ENCODE measurements at places on chromosomes 12 and 14.

GRCh38 chr14:74518221-74518620 lies 24.7 kb downstream of the ISCA2 start:
- no peak for DNase-seq

DNA sequence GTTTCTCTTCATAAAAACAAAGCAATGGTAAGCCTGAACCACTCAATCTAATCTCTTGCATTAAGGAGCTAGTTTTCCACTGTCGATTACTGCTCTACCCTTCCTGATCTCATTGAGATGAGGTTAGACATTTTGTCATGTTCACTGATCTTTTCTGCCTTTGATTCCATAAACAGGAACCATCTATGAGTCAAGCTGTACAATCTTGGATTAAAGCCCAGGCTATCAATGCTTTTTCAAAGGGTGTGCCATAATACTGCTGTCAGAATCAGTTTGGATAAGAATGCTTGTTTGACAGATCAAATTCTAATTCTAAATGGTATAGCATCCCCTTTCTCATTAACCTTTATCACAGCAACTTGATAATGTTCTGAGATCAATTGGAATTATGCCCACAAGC lies 16.1 kb downstream of the GRIP1 start:
- DNase-seq = no peak

GRCh38 chr12:116448165-116448739 lies 110.9 kb upstream of the MAP1LC3B2 start:
- no peak for DNase-seq

DNA sequence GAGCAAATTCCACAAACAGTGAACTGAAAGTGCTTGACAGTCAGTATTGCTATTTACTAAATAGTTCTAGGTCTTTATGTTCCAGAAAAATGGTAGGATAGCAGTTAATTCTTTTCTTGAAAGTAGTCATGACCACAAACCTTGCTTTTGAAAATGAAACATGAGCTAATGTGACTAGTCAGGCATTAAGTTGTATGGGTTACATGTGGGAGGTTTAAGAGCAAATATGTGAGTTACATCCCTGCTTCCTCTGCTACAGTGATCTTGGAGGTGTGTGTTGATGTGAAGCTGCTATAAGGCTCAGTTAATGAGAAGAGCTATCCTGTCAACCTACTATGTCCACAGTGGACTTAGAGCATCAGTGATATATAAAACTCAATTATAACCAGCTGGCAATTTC lies 741.6 kb downstream of the FSCB start:
- no peak for DNase-seq

DNA sequence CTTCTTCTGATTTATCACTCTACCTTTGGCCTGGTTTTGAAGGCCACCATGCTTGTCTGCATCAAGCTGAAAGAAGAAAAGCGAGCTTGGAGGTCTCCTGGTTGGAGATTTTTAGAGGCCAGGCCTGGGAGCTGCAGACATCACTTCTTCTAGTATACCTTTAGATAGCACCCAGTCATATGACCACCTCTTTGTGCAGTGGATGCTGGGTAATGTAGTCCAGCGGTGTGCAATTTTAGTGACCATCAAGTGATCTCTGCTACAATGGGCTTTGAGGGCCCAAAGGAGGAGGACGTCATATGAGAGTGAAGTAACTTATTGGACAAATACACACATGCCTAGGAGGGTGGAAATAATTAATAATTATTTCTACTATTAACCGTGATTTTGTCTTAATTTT lies 15.2 kb upstream of the WNT5B start:
- no peak for DNase-seq

- DNase-seq = no peak
These were observed 454.2 kb downstream of the DPF3 start for GRCh38 chr14:72439707-72440106.

GRCh38 chr12:95390932-95391331 lies 83.0 kb upstream of the METAP2 start:
- no peak for DNase-seq
